ENCODE measurements at places on chromosomes 3 and 15.

DNA sequence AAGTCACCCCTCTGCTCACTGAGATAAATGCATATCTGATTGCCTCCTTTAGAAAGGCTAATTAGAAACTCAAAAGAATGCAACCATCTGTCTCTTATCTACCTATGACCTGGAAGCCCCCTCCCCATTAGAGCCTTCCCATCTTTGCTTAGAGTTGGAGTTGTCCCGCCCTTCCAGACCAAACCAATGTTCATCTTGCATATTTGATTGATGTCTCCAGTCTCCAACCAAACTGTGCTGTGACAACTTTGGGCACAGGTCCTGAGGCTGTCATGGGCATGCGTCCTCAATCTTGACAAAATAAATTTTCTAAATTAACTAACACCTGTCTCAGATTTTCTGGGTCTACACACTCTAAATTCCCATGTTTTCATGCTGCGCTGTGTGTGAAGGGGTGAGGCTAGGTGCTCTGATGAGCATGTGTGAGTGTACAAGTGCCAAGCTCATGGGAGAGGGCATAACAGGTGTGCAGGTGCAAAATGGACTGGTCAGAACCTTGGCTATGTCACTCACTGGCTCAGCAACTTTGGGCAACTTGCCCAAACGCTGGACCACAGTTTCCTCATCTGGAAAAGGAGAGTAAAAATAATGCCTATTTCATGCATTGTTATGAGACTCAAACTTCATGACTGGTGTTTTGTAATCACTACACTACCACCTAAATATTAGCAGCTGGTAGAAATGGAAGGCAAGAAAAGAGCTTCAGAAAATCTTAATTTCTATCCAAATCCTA, 7.2 kb downstream of the DAPK2 start:
- no peak overlapping the region for H3K4me3 ChIP-seq
- H3K27me3 ChIP-seq: no peaks in the 10 kb centered on the region
- H3K4me1 ChIP-seq: peaks cover 20% of the 10 kb centered on the region
- no peak for DNase-seq

DNA sequence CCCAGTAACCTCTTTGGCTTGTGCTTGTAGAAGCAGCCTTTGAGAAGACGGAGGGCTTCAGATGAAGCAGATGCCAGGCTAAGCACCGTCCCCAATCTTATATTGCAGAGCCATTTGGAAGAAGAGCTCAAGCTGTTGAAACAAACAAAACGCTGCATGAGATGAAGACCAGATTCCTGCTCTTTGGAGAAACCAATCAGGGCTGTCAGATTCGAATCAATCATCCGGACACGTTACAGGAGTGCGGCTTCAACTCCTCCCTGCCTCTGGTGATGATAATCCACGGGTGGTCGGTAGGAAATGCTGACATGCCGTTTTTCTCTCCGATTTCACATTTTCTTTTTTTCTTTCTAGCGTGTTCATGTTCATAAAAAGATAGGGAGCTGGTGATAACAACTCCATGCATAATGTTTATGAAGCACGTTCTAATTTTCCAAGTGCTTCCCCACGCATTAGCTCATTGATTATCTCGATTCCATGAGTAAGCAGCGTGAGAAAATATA, 106.5 kb downstream of the LIPC start:
- H3K4me3 ChIP-seq: no peak overlapping the region
- H3K4me1 ChIP-seq: no peaks in the 10 kb centered on the region
- no peaks in the 10 kb centered on the region for H3K36me3 ChIP-seq
- no peak for DNase-seq
- H3K27me3 ChIP-seq: no peaks in the 10 kb centered on the region

DNA sequence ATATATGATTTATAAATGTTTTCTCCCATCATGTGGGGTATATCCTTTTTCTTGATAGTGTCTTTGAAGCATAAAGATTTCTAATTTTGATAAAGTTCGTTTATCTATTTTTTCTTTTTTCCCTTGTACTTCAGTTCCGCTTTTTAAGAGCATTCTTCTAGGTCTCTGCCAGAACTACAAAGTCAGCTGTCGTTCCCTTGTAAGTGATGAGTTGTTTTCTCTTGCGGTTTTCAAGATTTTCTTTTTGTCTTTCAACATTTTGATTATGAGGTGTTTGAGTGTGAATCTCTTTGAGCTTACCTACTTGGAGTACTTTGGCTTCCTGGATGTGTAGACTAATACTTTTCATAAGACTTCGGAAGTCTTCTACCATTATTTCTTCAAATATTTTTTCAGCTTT, 9.3 kb upstream of the PRICKLE2 start:
- H3K36me3 ChIP-seq: no peaks in the 10 kb centered on the region
- H3K27me3 ChIP-seq: no peaks in the 10 kb centered on the region
- no peak overlapping the region for H3K27ac ChIP-seq
- no peaks in the 10 kb centered on the region for H3K4me1 ChIP-seq
- no peak overlapping the region for H3K4me3 ChIP-seq

GRCh38 chr15:43370310-43370974, 401 bp downstream of the ZSCAN29 start:
- DNase-seq: peak; percentile 1
- no peaks in the 10 kb centered on the region for H3K27me3 ChIP-seq
- H3K36me3 ChIP-seq: peaks cover 25% of the 10 kb centered on the region
- peak overlapping the region; percentile 94 for H3K4me3 ChIP-seq

Data from naive B cell (primary cell).